ENCODE measurements at places on chromosomes 7 and 10.
A peak's percentile ranks its signal among the peaks of the same experiment; 100 is the strongest.

GRCh38 chr10:128922172-128922571, 544.9 kb upstream of the MGMT start:
- no peak for DNase-seq

- no peak for DNase-seq
These were observed 81.7 kb downstream of the HDAC9 start for GRCh38 chr7:18577096-18577771.

DNA sequence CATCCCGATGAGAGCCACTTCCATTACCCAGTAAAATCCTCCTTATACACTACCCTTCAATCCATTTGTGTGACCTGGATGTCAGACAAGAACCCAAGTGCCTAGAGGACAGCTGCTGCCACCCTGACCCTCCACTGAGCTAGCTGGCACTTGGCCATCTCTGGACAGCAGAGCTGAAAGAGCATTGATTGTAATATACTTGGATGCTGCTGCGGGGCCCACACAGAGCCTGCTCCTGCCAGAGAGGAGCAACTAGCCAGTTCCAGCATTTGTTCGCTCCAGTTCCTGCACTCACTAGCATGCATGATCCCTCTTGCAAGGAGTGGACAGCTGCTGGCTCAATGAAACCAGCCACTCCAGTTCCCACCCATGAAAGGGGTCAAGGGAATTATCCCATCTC, 8.4 kb upstream of the TMEM254 start:
- DNase-seq, result no peak

DNA sequence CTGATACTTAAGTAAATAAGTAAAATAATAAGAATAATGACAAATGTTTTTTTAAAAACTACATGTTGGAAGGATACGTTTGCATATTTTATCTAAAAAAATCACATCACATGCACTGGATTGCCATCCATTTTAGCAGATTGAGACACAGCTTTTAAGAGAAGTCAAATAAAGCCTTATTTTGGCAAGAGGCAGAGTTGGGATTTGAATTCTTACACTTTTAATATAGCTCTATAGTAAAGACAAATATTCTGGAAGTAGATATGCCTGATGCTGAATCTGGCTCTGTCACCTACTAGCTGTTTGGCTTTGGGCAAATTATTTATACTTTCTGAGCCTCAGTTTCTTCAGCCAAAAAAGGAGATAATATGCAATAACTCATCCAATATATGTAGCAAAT, 386.4 kb downstream of the ETV1 start:
- DNase-seq, result no peak

DNA sequence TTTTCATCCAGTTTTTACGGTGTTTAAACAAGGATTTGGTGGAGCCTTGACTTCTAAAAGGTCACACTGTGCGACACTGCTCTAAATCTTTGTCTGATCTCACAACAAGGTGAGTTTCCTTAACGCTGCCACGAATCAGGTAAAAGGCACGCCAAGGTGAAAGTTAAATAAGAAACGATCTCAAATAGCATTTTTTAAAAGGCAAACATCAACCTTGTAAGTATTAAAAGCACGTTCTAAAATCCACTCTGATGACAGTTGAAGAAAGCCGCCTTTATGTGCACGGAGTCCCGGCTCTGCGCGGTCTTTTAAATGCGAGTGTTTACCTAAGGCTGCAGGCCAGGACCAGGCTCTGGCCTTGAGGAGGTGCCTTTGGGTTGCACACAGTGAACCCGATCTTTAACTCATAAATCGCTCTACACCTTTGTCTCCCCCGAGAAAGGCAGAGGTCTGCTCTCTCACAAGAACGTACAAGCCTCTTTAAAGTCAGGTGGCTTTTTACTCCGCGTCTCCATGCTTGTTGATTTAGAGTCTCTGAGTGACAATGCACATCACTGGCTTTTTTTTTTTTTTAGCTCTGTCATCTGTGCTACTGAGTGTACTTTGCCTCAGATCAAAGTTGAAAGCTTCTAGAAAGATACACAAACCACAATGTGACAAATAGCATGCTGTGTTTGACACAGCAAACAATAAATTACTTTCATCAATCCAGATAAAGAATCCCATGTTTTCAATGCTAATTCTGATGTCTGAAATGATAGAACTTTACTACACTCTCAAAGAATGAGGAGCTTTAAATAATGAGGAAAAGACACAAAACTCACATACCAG, 25.9 kb upstream of the RNF32 start:
- no peak for DNase-seq

DNA sequence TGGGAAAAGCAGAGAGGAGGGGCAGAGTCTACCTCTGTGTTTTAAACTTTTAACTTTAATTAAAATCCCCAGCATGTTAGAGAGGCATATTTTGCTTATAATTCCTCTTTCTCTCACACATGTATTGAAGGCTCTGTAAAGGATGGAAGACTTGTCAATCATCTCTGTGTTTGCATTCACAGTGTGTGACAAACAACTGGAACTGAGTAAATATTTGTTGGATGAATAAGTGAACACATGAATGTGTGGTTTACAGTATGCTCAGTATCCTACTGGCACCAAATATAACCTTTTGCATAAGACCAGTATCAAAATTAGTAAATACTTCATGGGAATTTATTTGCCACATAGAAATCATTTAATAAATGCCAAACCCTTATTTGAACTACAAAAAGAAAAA, 829.0 kb downstream of the GRID1 start:
- no peak for DNase-seq

DNA sequence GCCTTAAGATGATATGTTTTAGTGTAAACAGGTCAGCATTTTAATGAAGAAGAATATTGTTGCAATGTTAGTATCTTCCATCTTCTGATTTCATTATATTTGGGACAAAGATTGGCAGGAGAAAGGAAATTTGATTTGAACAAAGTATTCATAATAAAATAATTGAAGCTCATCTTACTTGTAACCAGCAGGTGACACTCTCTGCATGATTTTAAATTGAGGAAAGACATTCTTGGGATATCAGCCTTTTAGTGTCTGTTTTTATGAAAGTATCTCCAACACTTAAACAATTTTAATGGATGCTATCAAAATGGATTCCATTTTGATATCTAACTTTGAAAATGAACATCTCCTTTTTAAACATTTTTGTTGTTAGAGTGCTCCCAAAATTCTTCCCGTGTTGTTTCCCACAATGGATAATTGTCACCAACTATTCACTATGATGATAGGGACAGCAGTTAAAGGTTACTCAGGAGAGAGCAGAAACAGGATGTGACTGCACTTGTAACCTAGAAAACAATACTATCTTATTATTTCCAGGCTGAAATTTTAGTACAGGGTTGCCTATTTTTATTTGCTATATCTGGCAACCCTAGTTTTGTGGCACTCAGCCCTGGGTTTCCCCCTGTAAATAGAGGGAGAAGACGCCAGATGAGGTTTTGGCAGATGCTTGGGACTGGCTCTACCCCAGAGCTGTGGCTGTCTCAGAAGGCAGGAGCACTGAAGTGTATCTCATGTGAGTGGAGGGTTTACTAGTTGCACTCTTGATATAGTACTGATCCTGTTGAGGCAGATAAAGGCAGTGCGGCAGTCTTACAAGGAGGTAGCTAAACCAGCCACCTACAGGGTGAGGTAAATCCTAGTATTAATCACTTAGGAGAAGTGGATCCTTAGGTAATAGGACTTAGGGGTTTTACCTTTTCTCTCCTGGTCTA, 31.0 kb upstream of the ABCB4 start:
- peak; percentile 43 for DNase-seq

GRCh38 chr7:28815369-28815927, 142.7 kb downstream of the TRIL start:
- no peak for DNase-seq

GRCh38 chr7:102392330-102392729, 3.8 kb upstream of the PRKRIP1 start:
- no peak for DNase-seq

- no peak for DNase-seq
These were observed 16.2 kb downstream of the RBP3 start for GRCh38 chr10:47364366-47364765.

DNA sequence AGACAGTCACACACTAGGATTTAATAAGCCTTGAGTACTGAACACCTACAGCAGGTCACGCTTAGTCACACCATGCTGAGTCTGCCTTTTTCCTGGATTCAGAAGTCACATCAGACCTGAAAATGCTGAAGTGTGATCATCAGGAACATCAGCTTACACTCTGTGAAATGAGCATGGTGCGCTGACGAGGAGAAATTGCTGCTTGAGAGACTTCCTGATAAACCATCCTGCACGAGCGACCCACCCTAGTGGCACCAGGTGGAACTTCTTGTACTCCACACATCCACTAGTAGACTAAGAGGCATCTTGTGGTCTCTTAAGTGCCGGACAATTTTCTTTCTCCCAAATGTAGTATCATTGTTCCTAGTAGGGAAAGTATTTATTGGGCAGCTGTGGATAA, 51.8 kb upstream of the MRLN start:
- peak; percentile 69 for DNase-seq

- no peak for DNase-seq
These were observed 183.7 kb downstream of the RPS24 start for GRCh38 chr10:78217336-78217735.

DNA sequence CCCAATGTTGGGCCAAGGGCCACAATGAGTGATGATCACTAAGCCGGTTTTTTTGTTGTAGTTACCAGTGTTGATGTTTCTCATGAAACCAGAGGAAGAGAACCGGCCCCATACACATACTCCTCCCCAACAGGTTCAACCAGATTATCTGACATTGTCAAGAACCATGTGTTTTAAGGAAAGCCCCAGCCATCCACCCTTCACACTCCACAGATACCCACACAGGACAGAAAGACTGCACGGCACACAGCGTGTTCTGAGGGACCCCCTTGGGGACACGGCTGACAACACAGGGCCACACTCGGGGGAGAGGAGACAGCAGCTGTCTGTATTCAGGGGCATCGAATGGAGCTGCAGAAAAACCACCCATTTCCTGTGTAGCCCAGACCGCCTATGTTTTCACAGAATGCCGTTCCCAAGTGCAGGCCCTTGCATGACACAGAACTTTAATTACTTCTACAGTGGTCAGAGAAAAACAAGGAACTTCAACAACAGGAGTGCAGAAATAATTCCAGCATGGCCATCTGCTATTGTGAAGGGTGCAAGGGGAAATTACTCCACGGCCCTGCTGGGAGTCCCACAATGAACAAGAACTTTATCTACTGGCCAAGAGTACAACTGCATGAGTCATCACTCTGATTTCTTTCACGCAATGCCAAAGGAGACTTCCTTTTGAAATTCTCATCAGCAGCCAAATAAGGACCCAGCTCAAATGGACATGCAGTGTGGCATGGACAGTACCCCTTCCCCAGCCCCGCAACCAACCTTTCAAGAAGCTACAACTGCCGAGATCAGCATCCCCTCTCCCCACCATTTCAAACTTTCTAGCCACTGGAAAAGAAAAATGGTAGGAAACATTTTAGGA, 2.3 kb downstream of the KLF6 start:
- DNase-seq, result peak; percentile 88

DNA sequence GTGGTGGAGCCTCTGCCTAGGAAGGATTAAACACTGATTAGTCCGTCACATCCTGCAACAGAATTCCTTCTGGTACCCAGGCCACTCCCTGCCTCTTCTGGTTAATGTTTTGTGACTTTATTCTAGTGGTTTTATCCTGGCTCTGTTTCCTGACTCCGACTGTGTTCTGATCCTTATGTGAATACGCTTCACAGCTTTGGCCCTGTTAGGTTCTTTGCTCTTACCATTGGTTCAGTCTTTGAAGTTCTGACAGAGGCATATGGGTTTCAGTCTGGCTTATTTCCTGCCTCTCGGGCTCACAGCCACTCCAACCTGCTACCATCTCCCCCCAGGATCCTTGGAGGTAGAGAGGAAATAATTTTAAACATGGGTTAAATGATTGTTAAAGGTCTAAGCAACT, 23.2 kb upstream of the FGL2 start:
- DNase-seq, result no peak

GRCh38 chr7:89887489-89887888, 266.8 kb upstream of the STEAP1 start:
- DNase-seq, result no peak

DNA sequence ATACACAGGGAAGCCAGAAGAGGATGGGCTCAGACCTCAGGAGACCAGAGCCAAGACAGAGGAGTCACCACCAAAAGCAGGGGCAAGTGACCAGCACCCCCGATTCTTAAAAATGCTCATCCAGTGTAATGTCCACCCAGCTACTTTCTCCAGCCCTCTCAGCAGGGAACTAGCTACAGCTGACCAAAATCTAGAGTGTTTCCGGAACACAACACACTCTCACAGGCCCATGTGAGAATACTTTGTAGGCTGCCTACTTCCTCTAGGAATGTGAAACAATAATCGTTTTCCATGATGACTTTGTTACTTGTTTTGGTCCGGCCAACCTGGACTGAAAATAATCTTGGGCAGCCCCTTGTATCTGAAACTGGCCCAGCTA, 14.5 kb downstream of the PSAP start:
- no peak for DNase-seq

GRCh38 chr7:23965296-23965695, 255.3 kb downstream of the STK31 start:
- no peak for DNase-seq

GRCh38 chr7:66118603-66119002, 4.0 kb downstream of the CRCP start:
- DNase-seq, result no peak

DNA sequence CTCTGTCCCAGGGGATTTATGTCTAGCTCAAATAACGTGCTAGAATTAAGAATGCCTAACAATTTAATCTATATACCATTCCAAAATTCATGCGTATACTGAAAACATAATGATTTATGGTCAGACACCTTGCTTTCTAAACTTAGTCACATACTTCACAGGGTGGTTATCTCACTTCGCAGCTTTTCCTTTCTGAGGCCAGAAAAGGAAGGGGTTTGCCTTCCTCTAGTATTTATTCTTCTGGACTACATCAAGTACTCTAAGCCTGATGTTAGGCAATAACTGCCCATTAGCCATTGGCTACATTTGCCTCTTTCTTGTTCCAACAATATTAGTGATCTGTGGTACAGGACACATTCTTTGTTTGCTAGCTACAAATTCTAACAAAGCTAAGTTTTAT, 72.6 kb upstream of the FHIP2A start:
- DNase-seq, result peak; percentile 66

Measured in hematopoietic multipotent progenitor cell treated with erythropoietin and hydrocortisone succinate and interleukin-3 and kit ligand, for 6 days (in vitro differentiated cells).